ENCODE measurements at places on chromosomes 7 and 10.

DNA sequence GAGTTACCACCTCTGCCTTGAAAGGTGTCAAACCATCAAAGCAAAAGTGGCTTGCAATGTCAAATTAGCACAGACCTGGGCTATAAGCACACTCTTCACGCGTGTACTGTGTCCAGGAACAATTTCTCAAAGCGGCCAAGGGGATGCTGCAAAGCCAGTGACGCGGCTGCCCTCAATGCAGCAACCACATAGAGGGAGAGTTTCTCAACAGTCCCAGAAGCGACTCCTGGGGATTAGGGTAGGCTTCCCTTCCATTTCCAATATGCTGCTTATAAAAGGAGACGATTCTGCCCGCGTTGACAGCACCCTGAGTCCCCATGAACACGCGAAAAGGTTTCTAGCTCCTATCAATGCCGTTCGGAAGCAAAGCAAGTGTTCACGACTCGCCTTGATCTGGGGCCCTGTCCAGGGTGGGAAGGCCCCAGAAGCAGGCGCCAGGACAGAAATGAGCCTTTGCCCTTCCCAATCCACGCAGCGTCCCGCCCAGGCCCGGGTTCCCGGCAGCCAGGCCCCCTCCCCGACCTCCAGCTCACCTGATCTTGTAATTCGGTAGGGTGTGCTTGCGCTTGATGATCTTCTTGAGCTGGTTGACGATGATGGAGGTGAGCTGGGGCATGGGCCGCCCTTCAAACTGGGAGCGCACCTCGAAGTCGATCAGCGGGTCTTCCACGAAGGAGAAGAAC lies 1.3 kb downstream of the PDZD8 start:
- no peak for DNase-seq

DNA sequence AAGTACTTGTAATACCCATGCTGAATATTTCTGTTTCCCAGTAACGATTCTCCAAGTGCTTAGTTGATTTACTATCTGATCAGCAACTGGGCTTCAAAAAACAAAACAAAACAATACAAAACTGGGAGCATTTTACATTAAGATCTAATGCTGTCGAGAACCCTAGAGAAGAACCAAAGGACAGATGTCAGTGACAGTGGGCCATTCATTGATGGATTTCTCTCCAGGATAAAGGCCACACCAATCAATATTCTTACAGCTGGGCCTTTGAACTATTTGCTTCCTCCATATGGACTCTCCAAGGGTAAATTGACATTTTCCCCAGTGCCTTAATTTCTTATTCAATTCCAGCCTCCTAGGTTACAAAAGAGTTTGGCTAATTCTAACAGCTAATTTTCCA lies 217.5 kb downstream of the ADAM12 start:
- DNase-seq: no peak

GRCh38 chr10:14396411-14397048 lies 65.8 kb upstream of the FRMD4A start:
- DNase-seq: no peak

- no peak for DNase-seq
Measured at GRCh38 chr7:33237036-33237435, 107.7 kb downstream of the BBS9 start.

DNA sequence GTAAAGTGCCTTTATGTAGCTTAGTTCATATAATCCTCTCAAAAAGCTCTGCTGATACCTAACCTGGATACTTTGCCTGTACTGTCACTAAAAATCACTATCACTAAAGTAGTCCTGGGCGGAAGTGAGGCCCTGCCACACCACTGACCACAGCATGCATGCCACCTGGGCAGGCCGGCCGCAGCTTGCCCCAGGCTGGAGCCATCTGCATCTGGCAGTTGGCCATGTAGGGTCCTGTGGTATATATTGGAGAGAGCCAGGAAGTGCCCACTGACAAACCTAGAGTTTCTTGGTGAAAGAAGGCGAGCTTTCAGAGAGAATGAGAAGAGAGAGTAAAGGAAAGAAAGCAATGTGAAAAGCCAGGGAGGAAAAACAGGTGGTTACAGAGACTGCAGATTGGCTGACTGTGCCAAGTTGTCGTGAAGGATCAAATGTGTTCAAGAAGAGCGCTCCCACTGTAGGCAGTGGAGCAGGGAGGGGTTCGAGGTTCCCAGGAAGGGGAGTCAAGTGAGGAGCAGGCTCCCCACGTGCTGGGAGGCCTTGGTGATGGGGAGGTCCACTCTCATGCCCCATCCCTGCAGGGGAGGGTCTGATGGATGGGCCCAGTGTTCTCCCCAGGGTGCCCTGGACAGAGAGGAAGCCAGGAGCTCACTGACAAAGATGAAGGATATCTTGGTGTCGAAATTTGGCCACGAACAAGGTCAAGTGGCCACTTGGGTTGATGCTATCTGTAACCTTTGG lies 13.6 kb downstream of the LOXL4 start:
- no peak for DNase-seq

GRCh38 chr10:14975672-14976273 lies 16.6 kb downstream of the MEIG1 start:
- no peak for DNase-seq

DNA sequence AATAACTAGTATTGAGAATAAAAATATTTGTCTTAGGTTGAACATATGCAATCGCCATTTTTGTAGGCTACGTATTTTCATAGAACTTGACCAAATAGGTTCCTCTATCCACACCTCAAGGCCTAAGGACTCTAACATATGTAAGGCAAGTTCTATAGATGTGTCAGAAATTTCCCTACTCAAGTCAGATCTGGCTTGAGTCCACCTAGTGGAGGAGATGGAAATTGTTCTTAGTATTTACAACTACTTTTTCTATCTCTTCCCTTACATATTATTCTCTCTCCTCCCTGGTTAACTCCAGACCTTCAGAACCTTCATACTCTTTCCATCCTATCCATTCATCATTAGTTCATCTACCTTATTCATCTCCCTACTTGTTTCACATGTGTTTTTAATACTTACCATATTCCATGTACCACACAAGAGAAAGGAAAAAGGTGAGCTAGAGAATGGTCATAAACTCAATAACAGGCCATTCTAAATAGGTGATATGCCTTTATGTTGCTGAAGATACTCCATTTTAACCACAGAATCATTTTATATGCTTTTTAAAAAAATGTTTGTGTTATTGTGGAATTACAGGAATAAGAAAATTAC lies 174.5 kb upstream of the HDAC9 start:
- no peak for DNase-seq

GRCh38 chr10:12165999-12166775 lies 29.5 kb downstream of the NUDT5 start:
- DNase-seq: no peak

DNA sequence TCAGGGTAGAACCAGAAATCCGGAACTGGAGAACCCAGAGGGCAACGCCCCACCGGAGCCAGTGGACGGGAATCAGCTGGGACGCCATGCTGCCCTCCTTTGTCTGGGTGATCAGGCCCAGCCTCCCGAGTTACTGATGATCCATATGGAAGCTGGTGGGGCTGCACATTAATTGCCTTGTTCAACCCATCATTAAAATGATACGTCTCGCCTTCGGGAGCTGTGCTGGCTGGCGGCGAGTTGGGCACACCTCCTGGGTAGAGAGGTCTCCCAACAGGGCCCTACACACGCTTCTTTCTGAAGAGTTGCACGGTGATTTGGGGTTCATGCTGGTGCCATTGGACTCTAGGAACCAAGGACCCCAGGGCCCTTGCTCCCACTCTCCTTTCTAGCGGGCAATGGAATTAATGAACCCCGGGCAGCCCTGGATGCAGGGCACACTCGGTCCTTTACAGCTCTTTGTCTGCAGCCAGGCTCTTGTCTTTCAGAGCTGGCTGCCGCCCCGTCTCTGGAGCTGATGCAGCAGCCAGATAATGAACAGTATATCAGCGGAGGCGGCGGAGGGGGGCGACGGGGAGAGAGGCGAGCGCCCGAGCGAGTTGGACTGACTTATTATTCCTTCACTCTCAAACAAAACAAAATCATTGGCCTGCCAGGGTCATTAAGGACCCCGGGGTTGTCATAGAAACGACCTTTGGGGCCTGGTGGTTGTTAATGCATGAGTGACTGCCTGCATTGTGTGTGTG lies 412.2 kb upstream of the ZMIZ1 start:
- DNase-seq: no peak

GRCh38 chr10:49001870-49002672 lies 62.4 kb upstream of the LRRC18 start:
- DNase-seq: no peak

- no peak for DNase-seq
Measured at GRCh38 chr10:88082806-88083596, 219.6 kb downstream of the PTEN start.

DNA sequence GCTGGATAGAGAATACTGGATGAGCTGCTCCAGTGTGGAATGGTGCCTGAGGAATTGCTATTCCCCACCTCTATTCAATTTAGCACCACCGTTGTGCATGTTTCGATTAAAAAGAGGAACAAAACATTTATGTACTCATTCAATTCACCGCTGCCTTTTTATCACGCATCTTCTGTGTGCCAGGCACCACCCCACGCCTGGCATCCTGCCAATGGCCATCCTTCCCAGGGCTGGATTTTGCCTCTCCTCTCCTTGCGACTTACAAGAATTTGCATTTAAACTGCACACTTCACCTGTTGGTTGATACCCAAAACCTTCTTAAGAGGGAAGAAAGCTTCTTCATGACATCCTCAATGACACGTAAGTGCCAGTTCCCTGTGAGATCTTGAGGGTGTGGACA lies 110.2 kb upstream of the DPP6 start:
- DNase-seq: no peak

DNA sequence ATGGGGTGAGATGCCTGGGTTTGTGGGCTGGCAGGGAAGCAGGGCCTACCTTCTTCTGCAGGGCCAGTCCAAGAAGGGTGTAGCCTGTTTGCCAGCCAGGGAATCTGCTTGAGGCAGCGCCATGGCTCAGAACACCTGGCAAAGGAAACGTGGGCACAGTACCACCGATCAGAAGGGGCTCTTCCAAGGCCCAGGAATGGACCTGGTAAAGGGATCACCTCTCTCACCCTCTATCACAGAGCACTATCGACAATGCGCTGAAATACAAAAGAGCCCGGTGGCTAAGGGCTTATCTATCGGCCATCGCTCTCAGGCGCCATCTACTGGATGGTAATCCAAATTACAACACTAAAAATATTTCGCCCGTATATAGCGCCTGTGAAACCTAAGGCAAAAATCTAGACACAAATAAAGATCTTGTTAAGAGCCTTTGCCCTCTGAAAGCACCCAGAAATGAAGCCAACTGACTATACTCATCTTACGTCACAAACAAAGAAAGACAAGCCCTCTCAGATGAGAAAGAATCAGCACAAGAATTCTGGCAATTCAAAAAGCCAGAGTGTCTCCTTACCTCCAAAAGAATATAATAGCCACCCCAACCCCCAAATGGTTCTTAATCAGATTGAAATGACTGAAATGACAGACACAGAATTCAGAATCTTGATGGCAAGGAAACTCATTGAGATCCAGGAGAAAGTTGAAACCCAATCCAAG lies 217.8 kb upstream of the HPS1 start:
- DNase-seq: no peak

- no peak for DNase-seq
Measured at GRCh38 chr10:88332503-88333247, 250.4 kb downstream of the RNLS start.

DNA sequence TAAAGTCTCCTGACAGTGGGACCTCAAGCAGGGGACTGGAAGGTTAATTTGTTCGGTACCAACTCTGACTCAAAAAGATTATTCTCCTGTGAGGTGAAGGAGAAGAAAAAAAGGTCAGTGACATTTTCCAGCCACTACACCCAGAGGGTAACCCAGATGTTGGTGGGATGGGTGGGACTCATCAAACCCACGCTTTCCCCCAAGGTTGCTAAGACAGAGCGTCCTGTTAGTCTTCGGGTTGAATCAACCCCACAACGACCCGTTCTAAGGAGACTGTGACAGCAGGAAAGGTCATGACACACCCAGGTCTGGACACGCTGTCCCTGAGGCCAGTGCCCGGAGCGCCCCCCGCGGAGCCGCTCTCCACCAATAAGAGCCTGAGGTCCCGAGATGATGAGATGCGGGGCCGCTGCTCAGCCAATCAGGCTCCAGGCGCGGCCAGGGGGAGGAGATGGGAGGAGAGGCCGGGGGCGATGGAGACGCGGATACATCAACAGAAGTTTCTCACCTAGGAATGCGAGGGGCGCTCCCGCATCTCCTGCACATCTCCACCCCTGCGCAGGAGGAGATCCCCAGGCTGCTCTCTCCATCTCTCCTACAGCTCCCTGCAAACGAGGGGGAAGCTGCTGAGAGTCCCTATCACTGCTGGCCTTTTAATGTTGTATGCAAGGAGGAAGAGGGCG lies at the start of gene WNT16:
Gene WNT16, plus strand, starts transcription at position 493 of the 683 bp plus-strand sequence. CDS start 293 bp downstream, outside the sequence.
- DNase-seq: no peak

DNA sequence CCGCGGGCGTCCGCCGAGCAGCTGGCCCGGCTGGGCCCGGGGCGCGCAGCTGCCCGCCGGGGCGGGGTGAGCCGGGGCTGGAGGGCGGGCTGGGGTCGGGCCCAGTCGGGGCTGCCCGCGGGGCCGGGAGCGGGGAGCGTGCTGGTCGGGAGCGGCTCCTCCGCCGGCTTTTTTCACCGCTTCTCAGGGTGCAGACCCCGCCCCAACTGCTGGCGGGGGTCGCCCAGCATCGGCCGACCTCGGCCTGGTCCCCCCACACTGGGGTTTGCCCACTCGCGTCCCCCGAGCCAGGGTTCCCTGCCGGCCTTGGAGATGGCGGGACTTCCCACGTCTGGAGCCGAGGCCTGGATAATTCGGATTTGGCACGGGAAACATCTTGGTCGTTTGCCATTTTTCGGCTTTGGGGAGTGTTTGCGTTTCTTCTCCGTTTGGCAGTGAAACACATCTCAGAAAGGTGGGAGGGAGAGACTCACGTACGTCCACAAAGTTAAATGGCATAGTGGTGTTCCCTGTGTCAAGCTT lies 432 bp downstream of the TMEM248 start:
- DNase-seq: no peak

DNA sequence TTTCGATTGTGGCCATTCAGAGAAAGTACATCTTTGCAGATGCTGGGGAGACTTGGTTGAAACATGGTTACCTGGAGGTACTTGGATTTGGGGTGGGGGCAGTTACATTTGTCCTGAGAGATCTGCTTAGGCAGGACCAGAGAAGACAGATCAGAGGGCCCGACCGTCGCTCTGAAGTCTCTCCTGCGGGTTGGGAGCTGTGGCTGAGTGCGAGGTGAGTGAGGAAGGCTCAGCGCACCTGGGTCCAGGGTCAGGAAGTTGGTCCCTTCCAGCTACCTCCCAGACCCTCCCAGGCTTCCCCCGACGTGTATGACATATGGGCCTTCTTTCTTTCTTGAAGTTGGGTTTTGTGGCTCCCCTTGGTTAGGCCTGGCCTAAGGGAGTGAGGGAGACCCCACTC lies 56.3 kb downstream of the LHPP start:
- DNase-seq: no peak
